ENCODE measurements at places on chromosomes 7 and 10.

DNA sequence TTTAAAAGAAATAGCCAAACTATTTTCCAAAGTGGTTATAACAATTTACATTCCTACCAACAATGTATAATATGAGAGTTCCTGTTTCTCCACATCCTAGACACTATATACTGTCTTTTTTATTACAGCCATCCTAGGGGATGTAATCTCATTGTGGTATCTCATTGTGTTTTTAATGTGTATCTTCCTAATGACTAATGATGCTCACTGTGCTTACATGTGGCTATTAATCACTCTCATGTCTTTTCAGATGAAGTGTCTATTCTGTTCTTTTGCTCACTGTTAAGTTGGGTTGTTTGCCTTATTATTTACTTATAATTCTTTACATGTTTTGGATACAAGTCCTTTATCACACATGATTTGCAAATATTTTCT, 71.8 kb downstream of the ZNF438 start:
- DNase-seq: no peak

- DNase-seq: no peak
Measured at GRCh38 chr10:20962165-20962564, 65.1 kb upstream of the NEBL start.

DNA sequence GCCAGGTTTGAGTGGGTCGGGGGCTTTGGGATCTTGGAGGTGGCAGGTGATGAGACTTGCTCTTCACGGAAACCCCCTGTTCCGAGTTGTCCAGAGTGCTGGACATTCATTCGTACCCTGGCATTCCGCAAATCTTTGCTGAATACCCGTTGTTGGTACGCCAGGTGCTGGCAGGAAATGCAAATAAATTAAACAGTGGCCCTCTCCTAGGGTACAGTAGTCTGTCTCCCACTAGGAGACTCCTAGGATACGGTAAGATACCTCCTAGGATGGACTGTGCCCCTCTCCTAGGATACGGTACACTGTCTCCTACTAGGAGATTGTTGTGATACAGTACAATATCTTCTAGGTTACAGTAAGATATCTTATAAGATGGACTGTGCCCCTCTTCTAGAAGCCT, 544 bp downstream of the SEC23IP start:
- no peak for DNase-seq

GRCh38 chr7:27316311-27316710, 73.7 kb downstream of the EVX1 start:
- no peak for DNase-seq

DNA sequence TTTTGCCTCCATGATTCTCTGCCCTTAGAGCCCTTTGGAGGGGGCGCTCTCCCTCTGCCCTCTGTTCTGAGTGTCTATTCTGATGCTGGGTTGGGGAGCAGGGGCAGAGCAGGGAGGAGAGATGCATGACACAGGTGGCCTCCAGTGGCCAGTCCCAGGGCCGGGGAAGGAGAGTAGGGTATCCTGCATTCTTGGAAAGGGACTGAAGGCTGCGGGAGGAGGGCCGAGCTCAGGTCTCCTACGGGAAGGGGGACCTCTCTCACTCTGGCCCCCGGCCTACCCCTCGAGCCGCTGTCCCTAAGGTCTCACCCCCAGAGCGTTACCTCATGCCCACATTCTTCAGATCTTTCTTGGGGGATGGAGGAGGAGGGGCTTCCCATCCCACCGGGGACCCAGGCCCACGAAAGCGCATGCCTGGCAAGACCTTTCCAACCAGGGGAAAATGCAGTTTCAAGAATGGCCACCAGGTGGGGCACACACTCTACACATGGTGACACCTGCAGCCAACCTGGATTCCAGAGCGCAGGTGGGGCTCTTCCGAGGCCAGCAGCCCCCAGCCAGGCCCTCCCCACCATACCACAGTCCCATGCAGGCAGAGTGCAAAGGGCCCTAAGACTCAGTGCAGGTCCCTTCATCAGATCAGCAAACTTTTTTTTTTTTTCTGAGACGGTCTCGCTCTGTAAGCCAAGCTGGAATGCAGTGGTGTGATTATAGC, 86.4 kb downstream of the MYL10 start:
- peak; percentile 48 for DNase-seq

DNA sequence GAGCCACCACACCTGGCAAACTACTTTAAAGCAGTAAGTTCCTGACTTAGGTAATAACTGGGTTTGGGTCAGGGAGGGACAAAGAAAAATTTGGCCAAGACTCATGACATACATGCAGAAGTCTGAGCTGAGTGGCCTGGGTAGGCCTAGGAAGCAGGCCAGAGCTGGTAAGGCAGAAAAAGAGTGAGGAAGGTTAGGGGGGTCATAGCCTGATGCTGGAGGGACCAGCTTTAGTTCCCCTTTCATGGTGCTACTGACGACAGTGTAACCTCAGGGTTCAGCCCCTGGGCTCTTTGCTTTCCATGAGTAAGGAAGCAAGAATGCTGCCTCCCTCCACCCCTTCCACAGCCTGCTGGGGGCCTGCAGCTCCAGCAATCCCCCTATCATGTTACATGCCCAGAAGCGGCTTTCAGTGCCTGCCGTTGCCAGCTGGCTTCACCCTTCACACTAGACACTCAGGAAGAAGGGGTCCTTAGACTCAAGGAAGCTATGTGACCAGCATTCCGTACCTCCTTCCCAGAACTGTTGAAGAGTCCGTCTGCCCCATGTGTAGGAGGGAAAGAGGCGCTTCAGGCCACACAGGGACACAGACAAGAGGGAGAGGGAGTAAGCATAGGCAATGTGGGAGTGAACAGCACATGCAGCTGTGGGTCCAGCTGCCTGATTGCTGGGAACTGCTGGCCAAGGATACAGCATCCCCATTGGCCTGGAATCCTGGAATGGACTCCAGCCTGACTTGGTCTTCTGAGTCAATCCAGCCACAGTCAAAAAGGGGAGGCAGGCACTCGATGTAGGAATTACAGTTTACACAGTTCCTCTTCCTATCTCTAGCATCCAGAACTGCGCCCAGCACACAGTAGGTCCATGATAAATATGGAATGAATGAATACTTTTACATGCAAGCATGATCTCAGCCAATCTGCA, 4.1 kb upstream of the PLAU start:
- DNase-seq: no peak
